ENCODE measurements at places on chromosomes 5 and 9.

- DNase-seq, result no peak
These were observed 10.4 kb upstream of the PDCD1LG2 start for GRCh38 chr9:5499889-5500398.

GRCh38 chr5:601771-602465 is 10.2 kb upstream of the CEP72 start:
- DNase-seq, result no peak

- no peak for DNase-seq
These were observed 29.2 kb upstream of the PANK3 start for GRCh38 chr5:168608386-168608785.

DNA sequence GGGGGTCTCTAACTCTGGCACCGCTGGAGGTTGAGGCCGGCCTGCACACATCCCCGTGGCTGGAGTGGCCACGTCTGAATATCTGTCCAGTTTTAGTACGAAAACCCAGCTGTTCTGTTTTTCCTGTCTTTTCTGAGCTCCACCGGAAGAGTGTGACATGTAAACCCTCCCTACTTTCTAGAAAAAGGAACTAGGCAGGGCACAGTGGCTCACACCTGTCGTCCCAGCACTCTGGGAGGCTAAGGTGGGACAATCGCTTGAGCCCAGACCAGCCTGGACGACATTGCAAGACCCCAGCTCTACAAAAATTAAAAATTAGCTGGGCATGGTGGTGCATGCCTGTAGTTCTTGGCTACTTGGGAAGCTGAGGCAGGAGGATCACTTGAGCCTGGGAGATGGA is 8.2 kb upstream of the PHYKPL start:
- no peak for DNase-seq

GRCh38 chr9:120948824-120949223 is 22.2 kb upstream of the TRAF1 start:
- no peak for DNase-seq

- DNase-seq, result peak; percentile 24
These were observed 188.3 kb downstream of the GABBR2 start for GRCh38 chr9:98520221-98520960.

DNA sequence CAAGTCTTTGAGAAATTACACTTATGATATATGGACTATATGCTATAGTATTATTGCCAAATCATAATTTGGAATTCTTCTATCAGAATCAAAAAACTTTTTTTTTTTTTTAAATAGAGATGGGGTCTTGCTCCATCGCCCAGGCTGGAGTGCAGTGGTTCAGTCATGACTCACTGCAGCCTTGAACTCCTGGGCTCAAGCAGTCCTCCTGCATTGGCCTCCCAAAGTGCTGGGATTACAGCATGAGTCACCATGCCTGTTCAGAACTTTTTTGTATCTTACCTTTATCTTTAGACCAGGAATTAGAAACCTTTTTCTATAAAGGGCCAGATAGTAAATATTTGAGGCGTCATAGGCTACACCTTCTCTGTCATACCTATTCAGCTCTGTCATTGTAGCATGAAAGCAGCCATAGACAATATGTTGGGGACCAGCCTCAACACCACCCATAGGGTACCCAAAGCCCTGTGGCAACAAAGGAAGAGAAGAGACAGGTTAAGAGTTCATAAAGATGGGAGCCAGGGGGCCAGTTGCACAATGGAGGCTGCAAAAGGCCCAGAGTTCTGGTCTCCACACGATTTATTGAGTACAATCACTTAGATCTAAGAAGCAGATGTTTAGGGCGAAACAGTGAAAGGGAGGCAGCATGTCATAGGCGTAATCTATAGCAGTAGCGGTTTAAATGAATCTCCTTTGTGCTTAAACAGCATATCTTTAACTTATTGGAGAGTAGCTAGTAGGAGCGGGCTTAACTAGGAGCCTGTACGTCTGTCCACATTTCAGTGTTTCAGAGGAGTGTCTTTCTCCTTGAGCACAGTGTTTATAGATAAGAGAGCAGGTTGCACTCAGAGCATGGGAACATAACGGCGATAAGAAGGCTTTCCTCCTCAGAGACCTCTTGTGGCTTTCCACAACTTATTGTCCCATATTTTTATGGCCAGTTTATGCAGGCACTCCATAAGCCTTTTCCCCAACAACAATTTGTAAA is 12.5 kb downstream of the ECM2 start:
- no peak for DNase-seq

DNA sequence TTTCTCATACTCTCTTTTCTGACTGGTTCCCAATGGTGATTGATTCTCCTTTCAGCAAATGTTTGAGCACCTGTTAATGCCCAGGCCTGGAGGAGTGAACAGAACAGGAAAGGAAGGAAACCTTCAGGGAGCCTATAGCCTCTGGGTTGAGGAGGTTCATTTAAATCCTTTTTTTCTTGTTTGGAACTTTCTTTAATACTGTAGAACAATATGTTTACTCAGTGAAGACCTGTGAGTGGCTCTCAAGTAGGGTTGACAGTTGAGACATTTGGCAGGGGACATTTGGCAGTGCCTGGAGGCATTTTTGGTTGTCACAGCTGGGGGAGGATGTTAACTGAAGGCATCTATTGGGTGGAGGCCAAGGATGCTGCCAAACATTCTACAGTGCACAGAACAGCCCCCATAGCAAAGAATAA is 6.1 kb upstream of the FAM120AOS start:
- no peak for DNase-seq

GRCh38 chr9:136675477-136676296 is 11.6 kb downstream of the AGPAT2 start:
- no peak for DNase-seq

DNA sequence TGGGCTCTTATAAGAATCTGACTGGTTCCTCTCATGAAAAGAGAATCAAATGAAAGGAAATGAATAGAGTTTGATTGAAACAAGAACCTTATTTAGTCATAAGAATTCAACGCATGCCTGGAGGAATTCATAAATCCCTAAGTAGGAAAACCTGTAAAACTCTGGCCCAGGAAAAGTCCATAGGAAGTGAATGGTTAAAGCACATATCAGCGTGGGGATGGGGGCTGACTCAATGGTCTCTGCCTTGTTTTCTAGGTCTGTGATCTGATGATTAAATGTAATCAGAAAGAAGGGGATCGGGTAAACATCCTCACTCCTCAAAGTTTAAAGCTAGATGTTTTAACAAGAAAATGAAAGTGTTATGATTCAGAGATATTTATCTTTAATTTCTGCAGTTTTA is 759.4 kb upstream of the C9orf72 start:
- no peak for DNase-seq

GRCh38 chr5:107805166-107805565 is 134.4 kb upstream of the EFNA5 start:
- DNase-seq, result no peak

DNA sequence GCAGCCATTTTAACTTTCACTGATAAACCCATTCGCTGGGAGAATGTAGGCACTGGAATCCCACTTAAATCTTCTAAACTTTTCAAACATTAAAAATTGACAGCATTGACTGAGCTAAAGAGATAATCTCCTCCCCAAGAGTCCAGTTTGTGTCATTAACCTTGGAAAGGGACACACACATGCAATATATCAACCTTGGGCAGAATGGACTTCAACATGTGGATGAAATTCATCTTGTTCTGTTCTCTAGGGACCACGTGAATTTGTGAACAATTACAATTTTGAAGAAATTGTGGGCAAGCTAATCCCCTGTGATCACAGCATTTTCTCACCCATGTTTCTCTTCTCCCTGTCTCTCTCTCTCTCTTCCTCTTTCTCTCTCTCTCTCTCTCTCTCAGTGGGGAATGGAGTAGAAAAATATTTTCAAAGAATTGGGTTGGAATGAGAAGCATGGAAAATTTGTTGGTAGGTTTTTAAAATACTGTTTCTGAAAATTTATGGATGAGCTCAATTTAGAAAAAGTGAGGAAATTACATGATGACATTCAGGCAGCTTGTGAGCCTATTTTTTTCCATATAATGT is 553.7 kb downstream of the EBF1 start:
- no peak for DNase-seq

DNA sequence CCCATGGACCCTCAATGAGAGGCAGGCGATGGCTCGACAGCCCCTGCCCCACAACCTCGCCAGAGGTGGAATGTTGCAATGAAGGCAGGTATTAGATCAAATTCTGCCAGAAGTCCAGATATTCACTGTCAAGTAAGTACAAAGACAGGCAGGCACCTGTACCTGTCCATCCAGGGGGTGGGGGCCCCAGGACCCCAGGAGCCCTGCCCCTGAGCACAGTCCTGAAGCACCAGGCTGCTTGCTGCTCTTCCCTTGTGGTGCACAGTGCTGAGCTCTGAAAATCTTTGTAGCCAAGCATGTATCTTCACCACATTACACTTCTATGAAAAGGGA is 26.2 kb upstream of the HMCN2 start:
- no peak for DNase-seq

GRCh38 chr5:155954701-155955445 is 372.1 kb upstream of the SGCD start:
- no peak for DNase-seq

All from GM04503 (cell line).